ENCODE measurements at places on chromosomes 6 and 20.

DNA sequence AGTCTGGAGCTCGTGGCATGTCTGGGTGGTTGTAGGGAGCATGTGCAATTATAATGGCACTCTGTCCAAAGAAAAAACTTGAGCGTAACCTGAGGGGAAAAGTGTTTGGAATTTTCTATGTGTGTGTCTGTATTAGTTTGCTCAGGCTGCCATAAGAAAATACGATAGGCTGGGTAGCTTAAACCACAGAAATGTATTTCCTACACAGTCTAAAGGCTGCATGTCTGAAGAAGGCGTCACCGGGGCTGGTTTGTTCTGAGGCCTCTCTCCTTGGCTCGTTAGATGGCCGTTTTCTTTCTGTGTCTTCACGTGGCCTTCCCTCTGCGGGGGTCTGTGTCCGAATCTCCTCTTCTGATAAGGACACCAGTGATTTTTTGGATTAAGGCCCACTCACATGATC lies 59.0 kb downstream of the IGF2R start:
- no peak for DNase-seq

- DNase-seq: peak; percentile 54
These were observed 34.1 kb downstream of the CEBPB start for GRCh38 chr20:50224531-50225255.

DNA sequence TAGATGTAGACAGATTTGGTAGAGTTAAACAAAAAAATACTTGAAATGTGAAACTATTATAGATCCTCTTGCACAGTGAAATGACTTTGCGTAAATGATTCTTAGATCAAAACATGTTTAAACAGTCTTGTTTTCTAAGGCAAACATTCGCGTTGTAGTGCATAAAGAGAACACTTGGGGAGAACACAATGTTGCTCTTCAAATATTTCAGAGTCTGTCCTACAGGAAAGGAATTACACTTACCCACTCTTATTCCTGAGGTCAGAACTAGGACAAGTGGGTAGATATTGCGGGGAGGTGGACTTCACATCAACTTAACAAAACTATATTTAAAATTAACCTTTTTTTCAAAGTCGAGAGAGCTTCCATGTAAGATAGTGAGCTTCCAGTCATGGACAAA lies 183.5 kb upstream of the PCSK2 start:
- no peak for DNase-seq

GRCh38 chr6:21598674-21599023 lies 5.1 kb downstream of the SOX4 start:
- no peak for DNase-seq

- DNase-seq: no peak
These were observed 190.1 kb downstream of the CDH4 start for GRCh38 chr20:61442075-61442670.

DNA sequence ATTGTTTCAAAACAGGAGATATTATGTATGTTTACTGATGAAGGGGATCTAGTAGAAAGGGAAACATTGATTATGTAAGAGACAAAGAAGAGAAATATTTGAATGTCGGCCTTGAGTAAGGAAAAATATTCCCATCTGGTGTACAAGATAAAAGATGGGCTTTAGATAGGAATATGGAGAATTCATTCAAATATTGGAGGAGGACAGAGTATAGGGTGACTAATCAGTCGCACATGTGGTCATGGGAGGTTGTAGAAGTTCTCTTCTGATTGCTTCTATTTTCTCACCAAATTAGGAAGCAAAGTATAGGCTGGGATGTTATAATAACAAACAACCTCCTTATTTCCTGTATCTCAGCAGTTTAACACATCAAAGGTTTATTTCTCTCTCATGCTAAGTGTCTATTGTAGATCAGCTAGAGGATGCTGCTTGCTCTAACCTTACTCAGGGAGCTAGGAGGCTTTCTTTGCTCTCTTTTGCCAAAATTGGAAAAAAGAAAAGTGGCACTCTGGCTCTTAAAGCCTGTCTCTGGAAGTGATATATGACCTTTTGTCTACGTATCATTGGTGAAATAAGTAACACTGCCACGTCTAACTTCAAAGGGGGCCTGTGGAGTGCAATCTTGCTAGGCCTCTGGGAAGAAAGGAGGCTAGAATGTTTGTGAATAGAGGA lies 1.2 kb upstream of the HDDC2 start:
- DNase-seq: no peak

GRCh38 chr20:25270829-25271251 lies 23.0 kb downstream of the PYGB start:
- DNase-seq: no peak

GRCh38 chr20:62924442-62925075 lies 1.7 kb downstream of the DIDO1 start:
- DNase-seq: peak; percentile 30

GRCh38 chr6:32234934-32235333 lies 11.1 kb upstream of the NOTCH4 start:
- no peak for DNase-seq

GRCh38 chr6:164887660-164888059 lies 421.7 kb downstream of the C6orf118 start:
- DNase-seq: no peak

DNA sequence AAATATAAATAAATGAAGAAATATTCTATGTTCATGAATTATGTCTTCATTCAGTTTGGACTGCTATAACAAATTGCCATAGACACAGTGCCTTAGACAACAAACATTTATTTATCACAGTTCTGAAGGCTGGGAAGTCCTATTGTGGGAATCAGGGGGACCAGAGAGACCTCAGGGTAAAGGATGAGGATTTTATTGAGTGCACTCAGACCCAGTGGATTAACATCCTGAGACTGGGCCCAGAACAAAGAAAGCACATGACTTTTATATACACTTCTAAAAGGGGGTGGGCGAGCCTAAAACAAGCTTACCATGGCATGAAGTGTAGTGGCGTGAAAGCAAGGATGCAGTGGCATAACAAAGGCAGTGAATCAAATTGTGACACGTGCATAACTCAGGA lies 26.9 kb upstream of the CBLN4 start:
- no peak for DNase-seq

DNA sequence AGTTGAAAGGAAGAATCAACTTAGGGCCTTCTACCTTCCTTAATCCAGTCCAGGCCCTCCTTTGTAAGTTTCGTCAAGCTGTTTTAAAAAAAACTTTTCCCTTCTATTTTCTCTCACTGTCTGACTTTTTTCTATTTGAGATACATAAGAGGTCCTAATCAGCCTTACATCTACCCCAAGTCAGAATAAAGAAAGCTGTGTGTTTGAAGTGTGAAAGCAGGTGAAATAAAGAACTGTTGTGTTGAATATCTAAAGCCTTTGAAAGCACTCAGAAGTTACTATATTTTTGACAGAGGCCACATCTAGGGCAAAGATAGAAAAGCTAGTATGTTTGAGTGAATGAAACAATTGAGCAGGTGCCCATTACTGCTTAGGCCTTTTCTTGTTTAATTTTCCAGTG lies 35.5 kb downstream of the SH3BGRL2 start:
- DNase-seq: no peak

DNA sequence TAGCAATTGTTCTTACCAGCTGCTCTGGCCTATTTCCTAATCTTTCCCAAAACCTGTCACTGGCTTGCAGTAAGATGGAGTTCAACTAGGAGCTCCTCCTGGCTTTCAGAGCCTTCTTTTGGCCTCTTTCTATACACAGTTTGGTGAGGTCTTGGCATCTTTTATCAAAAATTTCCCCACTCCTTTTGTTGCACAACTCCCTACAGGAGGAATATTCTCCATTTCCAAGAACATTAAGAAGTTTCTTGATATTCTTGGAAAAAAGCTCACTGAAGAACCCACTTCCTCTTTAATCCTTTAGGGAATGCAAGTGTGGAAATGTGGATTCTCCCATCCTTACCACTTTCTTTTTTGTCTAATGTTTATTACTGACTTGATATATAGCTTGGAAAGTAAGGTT lies 171.3 kb upstream of the KCNK16 start:
- no peak for DNase-seq

- peak; percentile 95 for DNase-seq
These were observed 46.9 kb downstream of the PDYN start for GRCh38 chr20:1946762-1947534.

DNA sequence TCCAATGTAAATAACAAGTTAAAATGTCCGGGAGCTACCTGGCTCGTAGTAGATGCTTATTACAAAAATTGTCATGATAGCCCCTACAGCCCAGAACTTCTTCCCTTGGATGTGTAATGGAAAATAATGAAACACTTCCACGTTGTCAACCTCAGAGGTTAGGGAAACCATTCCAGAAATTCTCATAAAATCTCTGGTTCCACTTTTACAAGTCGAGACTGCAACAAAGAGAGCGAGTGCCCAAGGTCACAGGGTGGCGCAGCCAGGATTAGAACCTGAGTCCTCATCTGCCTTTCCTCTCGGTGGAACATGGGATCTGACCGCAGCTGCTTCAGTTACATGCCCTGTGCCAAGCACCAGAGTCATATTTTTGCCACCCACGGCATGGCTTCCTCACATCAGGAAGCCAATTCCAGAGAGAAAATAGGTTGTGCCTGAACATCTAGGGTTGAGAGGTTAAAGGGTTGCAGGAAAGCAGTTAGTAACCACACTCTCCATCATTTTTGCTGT lies 157.6 kb downstream of the SOBP start:
- DNase-seq: no peak

- DNase-seq: peak; percentile 1
These were observed 8.0 kb upstream of the PI16 start for GRCh38 chr6:36946526-36946925.

DNA sequence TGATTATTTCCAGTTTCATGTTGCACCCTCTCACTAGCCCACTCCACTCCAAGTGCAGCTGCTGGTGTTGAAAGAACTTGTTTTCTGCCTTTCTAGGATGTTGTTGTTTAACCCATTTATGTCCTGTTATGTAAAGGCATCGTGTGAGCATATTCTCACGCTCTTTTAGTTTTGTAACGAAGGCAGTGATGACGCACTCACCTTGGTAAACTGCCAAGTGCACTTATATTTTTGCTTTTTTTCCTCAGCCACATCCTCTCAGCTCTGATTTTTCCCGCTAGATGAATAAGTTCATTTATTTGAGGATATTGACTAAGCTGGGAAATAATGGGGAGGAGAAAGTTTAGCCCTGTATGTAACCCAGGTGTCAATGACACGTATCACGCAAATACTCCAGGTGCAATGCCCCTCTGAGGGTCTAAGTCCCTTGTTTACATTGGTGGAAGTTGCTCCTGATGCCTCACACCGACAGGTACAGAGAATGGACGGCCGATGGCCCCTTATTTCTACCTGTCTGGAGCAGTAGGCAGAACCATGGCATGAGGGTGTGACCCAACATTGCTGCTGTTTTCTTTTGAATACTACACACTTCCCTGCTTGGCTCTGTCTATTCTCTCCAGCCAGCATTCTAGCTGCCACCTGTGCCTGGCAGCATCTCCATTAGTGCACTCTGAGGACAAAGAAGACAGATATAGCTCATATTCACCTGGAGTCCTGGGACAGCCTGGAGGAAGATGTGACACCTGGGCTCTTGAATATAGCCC lies 132.7 kb upstream of the SLC24A3 start:
- no peak for DNase-seq

GRCh38 chr20:1939270-1939595 lies 44.0 kb downstream of the SIRPA start:
- DNase-seq: no peak

DNA sequence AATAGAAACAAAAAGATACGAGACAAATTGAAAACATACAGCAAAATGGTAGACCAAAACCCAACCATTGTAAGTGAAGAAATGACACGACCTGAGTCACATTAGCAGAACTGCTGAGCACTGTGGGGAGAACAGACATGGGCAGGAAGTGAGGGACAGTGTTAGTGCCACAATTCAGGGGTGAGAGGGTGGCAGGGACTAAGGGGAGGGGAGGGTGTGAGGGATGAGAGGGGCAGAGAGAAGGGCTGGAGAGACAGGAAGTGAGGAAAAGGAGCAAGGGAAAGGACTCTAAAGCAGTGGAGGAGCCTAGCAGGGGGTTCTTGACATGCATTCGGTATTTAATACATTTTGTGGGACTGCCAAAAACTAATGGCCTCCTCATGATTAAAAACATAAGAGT lies 45.0 kb upstream of the TRIM26 start:
- peak; percentile 25 for DNase-seq

GRCh38 chr6:38755874-38756273 lies 40.8 kb downstream of the DNAH8 start:
- no peak for DNase-seq

GRCh38 chr6:22928775-22929174 lies 359.4 kb downstream of the HDGFL1 start:
- DNase-seq: no peak

GRCh38 chr6:7725412-7725811 lies 487 bp upstream of the BMP6 start:
- DNase-seq: no peak

- DNase-seq: no peak
These were observed 661.5 kb downstream of the EPM2A start for GRCh38 chr6:145073811-145074210.

- DNase-seq: no peak
These were observed 106.3 kb downstream of the SLC23A2 start for GRCh38 chr20:4894981-4895381.

DNA sequence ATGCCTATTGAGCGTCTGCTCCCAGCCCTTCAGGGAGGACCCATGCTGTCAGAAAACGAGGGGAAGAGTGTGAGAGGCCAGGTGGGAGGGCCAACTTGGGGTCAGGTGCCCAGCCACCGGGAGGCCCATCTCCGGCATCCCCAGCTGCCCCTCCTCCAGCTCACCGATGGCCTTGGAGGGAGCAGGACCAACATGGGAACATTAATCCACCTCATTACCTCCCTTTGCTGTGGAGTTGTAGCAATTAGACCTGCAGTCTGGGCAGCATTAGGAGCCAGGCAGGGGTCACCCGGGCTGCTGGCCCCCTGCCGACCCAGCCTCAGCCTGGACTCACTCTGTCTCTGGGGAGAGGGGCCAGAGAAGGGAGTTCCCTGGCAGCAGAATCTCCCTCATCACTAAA lies 25.1 kb downstream of the DLGAP4 start:
- no peak for DNase-seq

GRCh38 chr6:12381587-12381986 lies 91.4 kb downstream of the EDN1 start:
- DNase-seq: no peak

DNA sequence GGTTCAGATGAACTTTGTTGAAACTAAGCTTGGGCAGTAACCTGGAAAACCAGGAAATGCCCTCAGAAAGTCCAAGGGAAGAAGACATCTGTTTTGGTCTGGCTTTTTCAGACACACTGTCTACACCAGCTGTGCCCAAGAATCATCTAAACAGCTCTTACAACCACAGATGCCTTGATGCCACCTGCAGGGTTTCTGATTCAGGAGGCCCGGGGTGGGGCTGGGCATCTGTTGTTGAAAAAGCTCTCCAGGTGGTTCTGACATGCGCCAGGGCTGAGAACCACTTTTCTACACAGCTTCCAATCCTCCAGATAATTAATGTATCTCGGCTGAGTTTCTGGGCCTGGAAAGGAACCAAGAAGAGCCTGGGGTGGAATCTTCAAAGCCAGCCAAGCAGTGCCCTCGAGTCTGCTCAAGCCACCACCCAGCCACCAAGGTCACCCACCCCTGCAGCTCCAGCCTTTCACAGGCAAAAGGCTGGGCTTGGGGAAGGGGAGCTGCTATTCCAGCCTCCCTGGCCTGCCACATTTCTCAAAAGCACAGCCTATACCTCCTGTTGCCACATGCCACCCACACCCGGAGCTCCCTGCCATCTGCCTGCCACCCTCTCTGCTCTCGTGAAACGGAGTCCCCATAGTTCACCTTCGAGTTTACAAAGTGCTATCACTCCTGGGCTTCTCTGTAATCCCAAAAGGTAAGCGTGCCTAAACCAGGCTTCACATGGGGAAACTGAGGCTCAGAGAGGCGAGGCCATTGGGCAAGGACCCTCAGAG lies 9.4 kb downstream of the MDGA1 start:
- no peak for DNase-seq

- DNase-seq: peak; percentile 36
These were observed 4.6 kb downstream of the OR2H2 start for GRCh38 chr6:29589423-29590048.

All from CD14-positive monocyte (primary cell).